Fibroblast of skin of right quadriceps (primary cell): ENCODE measurements at places on chromosomes 2 and 18.
A peak's percentile ranks its signal among the peaks of the same experiment; 100 is the strongest.

- DNase-seq = no peak
Observed at GRCh38 chr2:32446369-32446768, 89.5 kb downstream of the BIRC6 start.

DNA sequence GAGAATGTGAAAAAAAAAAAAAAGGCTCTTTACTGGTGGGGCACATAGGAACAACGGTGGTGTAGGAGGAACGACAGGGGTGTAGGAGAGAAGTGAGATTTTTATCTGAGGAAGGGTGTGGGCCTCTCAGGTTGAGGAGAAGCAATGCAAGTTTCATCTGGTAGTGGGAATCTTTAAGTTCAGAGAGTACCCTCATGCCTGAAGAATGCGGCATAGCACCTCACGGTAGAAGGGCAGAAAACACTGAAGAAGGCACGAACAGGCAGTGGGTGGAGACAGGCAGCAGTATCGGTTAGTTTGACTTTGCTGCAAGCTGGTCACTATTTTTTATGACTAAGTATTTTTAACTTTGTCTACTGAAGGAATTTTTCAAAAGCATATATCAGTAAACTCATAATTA is 52.2 kb upstream of the TSPYL6 start:
- no peak for DNase-seq

DNA sequence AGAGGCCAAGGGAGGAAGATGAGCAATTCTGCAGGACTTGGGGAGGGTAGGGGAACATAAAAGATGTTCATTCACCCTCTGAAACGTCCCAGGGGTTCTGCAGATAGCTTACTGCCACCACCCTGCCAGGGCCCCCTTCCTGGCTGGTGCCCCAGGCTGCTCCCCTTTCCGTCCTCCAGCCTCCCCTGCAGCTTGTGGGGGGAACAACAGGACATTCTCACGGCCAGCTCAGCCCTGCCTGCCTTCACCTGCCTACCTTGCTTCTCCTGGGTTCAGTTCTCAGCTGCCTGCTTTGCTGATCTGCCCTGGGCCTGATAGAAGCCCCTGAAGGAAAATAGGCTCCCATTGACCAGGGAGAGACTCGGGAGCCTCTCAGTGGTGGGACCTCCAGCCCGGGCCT is 251.1 kb downstream of the CELF4 start:
- DNase-seq = no peak

DNA sequence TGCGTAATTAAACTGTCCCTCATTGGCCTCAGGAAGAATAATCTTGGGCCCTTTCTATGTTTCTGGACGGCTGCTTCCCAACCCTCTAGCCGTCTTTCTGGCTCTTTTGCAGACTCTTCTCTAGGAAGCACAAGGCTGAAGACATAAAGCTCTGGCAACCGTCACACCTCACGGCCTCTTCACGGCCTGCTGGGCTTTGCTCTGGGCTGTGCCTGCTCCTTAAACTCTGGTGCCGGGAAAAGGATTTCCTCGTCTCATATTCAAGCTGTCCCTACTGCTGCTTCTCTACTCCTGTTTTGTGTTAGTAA is 36.0 kb upstream of the WIPF1 start:
- DNase-seq = no peak

GRCh38 chr2:42752816-42753813 is 10.8 kb downstream of the OXER1 start:
- DNase-seq = no peak

- no peak for DNase-seq
Observed at GRCh38 chr2:113181258-113182051, 7.7 kb downstream of the PSD4 start.

GRCh38 chr2:226716126-226716525 is 83.5 kb downstream of the IRS1 start:
- no peak for DNase-seq

DNA sequence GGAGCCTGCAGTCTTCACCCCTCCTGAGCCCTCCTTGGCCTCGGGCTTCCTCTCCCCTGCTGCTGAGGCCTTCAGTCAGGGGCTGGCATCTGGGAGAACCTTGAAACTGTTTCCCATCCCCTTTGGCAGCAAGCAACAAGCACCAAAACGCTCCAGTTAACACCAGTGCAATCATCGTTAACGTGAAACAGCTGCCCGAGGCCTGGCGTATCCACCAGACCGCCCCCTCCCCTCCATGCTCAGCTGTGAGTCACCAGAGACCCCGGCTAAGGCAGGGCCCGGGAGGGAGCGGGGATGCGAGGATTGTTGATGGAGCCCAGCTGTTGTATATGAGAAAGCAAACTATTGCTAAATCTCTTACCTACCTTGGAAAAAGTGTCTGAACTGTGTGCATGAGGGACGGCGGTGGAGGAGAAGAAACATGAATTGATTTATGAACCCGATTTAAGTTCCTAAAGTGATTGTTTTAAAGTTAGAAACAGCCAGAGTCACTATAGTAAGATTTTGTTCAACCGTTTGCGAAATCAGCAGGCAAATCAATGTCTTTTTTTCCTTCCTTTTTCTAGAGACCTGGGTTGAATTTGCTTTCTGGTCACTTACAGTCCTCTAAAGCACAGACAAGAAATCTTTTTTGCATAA is 5.2 kb downstream of the ZFP36L2 start:
- DNase-seq = peak; percentile 96

DNA sequence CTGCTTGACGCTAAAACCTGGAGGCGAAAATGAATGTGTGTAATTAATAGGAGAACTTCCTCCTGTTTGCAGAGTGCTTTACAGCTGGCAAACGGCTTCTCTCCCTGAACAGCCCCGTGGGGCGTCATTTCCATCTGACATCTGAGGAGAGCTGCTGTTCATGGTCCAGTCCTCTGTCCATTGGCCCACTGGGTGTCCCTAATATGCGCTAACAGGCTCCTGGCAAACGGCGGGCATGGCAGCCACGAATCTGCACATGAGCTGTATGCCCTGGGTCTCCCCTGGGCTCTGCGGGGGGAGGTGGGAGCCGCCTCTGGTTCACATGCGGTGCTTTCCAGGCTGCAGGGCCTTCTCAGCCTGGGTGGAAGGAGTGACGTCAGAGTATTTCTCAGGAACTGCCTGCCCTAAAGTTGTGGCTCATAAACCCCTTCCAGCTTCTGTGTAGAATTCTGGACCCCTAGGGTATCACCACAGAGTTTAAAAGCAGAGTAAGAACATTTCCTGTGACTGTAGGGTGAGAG is 73.2 kb downstream of the LRRFIP1 start:
- DNase-seq = peak; percentile 92

GRCh38 chr18:12015416-12016062 is 34.2 kb downstream of the IMPA2 start:
- no peak for DNase-seq

DNA sequence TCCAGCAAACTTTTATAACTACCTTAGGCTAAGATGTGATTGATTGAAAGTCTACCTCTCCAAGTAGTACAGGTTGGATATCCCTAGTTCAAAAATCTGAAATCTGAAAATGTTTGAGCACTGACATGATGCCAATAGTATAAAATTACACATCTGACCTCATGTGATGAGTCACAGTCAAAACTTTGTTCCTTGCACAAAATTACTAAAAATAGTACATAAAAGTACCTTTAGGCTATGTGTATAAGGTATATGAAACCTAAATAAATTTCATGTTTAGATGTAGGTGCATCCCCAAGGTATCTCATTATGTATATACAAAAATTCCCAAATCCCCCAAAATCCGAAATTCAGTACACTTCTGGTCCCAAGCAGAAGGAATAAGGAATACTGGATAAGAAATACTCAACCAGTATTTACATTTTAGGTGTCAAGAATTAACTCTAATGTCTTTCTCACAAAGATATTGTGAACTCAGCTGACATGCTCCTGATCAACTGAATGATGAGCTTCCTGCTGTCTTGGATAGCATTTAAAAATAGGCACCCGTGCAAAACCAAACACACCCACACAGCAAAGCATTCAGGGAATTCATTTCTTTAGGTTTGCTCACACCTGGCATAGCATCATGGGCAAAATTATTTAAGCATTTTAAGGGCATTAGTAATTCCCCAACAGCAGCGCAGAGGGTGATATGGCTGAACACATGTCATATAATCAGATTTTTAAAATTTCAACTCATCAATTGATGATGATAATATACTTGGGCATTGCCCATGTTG is 497.4 kb upstream of the MEIS1 start:
- peak; percentile 2 for DNase-seq
